Adrenal gland (tissue), 19 donors: ENCODE measurements at places on chromosomes 2 and 18. TPM values are rescaled to one million over a fixed set of nuclear protein-coding genes. Genes with fewer than 3 reads are reported as not detected.

DNA sequence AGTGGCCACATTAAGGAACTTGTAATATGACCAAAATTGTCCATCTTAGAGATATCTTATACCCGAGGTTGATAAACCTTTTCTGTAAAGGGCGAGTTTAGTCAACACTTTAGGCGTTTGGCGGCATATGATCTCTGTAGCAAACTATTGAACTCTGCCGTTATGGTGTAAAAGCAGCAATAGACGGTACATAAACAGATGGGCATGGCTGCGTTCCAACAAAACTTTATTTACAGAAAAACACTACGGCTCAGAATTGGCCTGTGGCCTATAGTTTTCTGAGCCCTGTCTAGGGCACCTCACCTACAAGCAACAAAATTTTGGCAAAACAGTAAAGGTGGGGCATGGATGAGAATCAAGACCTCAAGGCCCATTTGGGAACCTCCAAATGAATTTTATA lies 121.9 kb upstream of the HAAO start:
- no peak for DNase-seq

DNA sequence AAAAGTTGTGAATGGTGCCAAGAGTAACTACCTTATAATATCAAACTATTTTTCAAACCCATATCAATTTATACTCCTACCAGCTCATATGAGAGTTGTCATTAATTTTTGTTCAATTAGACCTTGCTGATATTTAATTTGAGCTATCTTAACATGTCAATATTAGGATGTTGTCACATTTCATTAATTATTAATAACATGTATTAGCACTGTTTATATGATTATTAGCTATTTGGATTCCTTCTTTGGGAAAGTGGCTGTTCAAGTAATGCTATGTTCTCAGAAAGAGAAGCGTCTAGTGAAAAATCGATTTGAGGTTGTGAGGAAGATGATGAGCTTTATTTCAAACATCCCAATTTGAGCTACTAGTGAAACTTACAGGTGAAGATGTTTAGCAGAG lies 620.2 kb downstream of the KCNJ3 start:
- DNase-seq: no peak

DNA sequence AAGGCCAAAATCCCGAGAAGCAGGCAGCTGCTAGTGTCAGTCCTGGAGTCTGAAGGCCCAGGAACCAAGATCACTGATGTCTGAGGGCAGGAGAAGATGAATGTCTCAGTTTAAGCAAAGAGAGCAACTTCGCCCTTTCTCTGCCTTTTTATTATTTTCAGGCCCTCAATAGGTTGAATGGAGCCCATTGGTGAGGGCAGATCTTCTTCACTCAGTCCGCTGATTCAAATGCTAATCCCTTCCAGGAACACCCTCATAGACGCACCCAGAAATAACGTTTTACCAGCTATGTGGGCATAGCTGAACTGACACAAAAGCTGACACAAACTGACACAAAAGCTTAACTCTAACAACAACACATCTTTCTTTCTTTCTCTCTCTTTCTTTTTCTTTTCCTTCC lies 78.0 kb upstream of the KCNJ3 start:
- DNase-seq: no peak

DNA sequence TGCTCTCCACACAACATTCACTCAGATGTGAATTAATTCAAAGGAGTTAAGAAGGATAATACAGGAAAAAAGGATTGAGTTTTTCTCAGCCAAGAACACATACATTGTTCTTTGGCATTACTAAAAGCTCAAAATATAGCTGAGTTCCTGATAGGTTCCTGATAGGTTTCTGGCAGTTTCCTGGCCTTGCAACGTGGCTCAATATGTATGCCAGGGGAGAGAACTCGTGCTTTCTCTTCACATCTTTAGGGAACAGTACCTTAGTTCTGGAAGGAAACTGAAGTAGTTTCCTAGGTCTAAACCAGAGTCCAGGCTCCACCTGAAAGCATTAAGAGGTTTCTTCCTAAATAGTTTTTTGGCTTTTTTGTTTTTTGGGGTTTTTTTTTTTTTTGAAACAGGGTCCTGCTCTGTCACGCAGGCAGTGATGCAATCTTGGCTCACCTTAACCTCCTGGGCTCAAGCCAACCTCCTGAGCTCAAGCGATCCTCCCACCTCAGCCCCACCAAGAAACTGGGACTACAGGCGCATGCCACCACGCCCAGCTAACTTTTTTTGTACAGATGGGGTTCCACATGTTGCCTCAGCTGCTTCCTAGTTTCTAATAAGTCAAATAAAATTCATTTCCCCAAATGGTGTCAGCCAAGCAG lies 42.8 kb downstream of the ESCO1 start:
- no peak for DNase-seq

DNA sequence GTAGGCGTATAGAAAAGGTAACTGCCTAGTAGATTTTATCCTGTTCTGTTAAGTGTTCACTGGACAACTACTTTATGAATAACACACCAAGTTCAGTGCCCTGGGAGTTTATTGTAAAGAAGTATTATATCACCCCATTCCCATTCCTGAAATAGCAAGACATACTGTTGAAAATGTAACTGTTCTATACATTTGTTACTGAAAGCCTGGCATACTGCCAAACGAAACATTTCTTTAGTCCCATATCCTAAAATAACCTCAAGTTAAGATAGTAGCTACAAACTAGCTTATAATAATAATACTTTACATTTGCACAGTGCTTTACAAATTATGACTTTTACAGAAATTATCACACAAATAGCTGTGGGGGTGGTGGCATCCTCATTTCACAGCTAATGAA lies 25.1 kb downstream of the SPDYA start:
- DNase-seq: no peak

GRCh38 chr18:61854578-61855448 lies 38.0 kb downstream of the RNF152 start:
- no peak for DNase-seq

GRCh38 chr2:128389388-128390086 lies 70.9 kb upstream of the HS6ST1 start:
- DNase-seq: no peak

GRCh38 chr18:4351005-4351404 lies 104.1 kb downstream of the DLGAP1 start:
- no peak for DNase-seq

DNA sequence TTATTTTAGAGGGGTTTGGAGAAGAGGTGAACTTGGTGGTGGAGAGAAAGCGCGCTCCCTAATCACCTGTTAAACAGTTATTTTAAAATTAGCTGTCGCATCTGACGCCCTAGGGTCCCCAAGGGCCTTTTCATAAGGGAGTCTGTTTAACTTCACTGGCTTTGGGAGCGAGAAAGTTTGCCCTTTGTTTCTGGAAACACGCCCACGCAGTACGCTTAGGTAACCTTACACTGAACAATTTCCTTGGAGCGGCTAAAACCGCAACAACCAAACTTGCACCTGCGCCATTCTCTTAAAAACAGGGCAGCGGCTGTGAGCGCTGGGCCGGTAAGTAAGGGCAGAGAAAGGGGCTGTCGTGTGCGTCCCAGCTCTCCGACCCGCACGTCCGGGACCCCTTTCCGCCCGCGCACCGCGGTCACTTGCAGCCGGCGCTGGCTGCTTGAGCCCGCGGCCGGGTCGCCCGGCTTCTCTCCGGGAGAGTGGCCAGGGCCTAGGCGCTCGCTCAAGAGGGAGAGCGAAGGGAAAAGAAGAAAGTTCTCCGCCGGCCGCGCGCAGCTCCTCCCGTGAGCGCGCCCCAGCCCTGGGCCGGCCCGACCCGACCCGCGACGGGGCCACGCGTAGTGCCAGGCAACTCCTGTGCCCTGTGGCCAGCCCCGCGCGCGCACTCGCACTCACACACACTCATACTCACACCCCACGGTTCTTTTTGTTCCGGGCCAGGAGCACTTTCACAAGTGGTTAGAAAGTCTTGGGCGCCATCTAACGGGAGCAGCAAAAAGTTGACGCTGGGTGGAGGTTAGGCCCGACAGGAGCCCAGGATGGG lies 19.2 kb downstream of the POU3F3 start:
- DNase-seq: peak; percentile 49

DNA sequence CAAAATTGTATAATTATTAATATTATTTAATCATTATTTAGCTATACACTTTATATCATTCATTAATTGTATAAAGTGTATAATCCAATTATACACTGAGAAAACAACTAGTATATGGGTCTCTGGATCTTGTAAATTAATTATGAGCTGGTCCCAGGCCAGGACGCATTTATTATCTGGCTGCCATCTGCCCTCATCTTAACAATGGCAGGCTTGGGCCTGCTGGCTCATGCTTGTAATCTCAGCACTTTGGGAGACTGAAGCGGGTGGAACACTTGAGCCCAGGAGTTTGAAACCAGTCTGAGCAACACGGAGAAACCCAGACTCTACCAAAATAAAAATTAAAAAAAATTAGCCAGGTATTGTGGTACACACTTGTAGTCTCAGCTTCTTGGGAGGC lies 502.2 kb upstream of the NRXN1 start:
- no peak for DNase-seq

DNA sequence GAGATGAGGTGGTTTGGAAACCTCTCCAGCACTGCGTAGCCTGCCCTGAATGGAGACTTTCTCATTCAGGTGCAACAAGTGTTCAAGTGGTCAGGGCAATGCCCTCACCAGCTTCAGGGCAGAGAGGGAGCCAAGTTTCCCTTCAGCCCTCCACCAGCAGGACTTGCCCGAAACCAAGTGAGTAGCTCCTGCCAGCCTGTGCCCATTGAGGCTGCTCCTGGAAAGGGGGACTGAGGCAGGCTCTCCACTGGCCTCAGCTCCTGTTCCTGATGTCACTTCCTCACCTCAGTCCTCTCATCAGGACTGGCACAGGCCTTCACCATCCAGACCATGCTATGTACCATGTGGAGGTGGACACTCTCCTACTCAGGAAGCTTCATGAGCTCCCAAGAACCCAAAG lies 94.6 kb downstream of the CELF4 start:
- DNase-seq: no peak

GRCh38 chr2:147223119-147223518 lies 621.7 kb upstream of the ACVR2A start:
- DNase-seq: no peak

DNA sequence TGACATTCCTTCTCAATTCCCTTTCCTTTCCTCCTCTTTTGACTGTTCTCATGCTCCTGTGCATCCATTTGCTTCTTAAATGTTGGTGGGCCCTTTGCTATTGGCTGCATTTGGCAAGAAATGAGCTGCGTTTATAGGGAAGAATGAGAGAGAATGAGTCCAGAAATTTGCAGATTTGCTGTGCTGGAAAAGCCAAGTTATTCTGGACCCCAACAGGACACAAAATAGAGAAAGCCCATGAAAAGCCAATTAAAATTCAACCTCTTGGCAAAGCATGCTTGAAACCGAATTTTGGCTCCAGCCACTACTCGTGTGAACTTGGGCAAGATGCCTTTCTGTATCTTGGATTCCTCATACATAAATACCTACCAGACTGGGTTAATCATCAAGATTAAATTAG lies 1.3 kb upstream of the SCLY start:
- no peak for DNase-seq

DNA sequence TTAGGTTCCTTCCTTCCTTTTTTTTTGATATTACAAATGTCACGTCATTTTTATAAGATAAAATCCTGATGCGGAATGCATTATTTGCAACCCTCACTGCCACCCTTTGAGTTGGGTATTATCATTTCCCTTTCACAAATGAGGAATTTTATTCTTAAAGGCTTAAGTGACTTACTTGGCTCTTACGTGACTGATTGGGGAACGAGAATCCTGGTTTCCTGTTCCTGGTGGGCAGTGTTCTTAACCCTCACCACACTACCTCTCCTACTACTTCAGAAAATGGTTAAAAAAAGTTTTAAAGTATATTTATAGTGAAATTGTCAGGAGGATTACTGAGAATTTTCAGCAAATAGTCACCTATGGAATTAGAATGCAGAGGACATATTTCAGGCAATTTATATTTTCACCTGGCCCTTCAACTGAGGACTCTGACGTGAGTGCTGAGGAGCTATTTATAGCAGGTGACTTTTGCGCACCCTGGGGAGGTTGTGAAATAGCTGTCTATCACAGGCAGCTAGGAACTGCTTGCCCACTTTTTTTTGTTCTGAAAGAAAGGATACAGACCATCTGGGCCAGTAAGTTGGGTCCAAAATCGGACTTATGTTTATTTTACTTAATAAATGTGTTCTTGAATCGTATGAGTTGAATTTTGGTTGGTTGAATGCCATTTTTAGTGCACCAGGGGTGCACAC lies 18.7 kb upstream of the RASGRP3 start:
- no peak for DNase-seq

GRCh38 chr18:58639751-58640427 lies 11.0 kb upstream of the ALPK2 start:
- no peak for DNase-seq

DNA sequence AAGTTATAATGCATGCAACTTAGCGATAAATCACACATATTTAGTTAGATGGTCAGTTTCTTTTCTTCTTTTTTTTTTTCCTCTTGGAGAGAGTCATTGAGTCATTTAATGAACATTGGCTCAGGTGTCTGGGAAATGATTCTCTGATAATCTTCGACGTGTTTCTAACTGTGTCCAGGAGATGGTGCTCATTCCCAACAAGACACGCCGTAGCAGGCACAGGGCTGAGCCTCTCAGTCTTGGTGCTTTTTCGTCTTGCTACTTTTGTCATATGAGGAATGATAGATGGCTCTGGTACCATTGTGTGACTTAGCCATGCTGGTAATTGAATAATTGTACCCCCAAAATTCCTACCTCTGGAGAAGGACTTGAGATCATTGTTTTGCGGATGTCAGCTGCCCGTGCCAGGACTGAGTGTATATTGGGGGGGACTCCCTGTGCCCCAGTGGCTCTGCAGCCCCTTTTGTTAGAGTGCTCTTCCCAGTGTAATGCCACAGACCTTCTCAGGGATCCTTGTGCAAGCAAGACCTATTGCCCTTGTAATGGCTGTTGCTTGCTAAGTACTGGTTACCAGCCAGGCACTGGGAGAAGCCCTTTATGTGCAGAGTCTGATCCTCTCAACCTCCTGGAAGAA lies 107.6 kb upstream of the CYRIA start:
- DNase-seq: peak; percentile 38

GRCh38 chr2:10303181-10303693 lies 533 bp downstream of the HPCAL1 start:
- peak; percentile 37 for DNase-seq

DNA sequence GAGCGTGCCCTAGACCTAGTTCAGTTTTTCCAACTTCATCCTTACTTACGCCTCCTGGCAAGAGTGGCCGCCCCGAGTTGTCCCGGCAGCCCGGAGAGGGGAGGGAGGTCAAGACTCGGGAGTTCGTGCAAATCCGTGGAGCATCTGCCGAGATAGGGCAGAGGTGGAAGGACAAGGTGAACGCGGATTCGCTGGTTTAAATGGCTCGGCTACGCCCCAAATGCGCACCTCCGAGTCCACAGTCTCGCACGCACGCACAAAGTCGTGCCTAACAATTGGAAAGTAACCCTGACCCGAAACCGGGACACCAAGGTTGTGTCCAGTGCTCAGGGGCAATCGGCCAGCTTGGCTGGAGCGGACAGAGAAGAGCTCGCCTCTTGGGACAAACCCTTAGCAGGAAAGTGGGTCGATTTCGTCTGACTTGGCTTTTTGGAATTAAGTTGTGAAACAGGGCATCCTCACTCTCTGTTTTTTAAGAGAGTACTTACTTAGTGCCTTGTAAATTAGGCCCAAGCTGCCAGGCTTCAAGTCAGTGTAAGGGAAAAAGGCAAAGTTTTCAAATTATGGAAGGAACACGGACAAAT lies 726 bp upstream of the SS18 start:
- peak; percentile 79 for DNase-seq

The SP140L gene
- 25.6 TPM for polyA plus RNA-seq

The ZNF396 gene
- polyA plus RNA-seq: 3.8 TPM

The DSEL gene
- 1.1 TPM for polyA plus RNA-seq

The DPP4 gene
- polyA plus RNA-seq: 8.0 TPM

The RPIA gene
- 15.4 TPM for polyA plus RNA-seq

The WNT6 gene
- polyA plus RNA-seq: not detected

The SLC9A2 gene
- polyA plus RNA-seq: 1.8 TPM

The OSR1 gene
- 3.9 TPM for polyA plus RNA-seq

The ALLC gene
- 7.9 TPM for polyA plus RNA-seq

The CD8B gene
- polyA plus RNA-seq: 0.57 TPM
